ENCODE measurements at places on chromosomes 1 and 21.
A peak's percentile ranks its signal among the peaks of the same experiment; 100 is the strongest.

DNA sequence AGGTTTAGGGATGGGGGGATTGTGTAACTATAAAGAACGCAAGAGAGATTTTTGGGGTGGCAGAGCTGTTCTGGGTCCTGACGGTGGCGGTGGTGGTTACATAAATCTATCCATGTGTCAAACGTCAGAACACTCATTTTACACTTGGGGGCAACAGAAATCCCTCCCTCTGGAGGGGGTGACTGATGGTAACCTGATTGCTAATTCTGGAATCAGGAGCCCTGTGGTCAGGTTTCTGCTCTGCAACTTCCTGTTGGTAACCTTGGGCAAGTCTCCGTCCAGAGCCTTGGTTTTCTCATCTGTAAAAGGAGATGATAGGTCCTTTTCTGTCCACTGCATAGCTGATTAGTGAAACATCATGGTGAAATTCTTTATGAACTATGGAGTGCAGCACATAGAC lies 40.9 kb downstream of the ALPL start:
- no peak for DNase-seq

- no peak for DNase-seq
Observed at GRCh38 chr21:14488672-14489204, 57.4 kb downstream of the SAMSN1 start.

DNA sequence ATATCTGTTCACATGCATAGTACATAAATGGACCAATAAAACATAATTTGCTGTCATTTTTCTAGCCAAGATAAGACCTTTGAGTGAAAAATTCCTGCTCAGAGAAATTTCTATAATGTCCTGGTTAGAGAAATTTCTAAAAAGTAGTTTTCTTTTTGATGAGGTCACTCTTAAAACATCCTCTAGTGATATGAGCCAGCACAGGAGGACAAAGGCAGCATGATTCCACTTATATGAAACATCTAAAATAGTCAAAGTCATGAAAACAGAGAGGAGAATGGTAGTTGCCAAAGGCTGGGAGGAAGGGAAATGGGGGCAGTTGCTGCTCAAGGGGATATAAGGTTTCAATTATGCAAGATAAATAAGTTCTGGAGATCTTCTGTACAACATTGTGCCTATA lies 239.4 kb downstream of the BACH1 start:
- no peak for DNase-seq

GRCh38 chr1:203475012-203475981 lies at the start of gene PRELP:
TSS of gene PRELP (plus strand) at chr1:203475806. CDS start at chr1:203483185, 7,379 bp downstream.
- no peak for DNase-seq

GRCh38 chr1:53311702-53312305 lies 16.1 kb downstream of the LRP8 start:
- no peak for DNase-seq

GRCh38 chr1:43237121-43237520 lies 32.7 kb upstream of the TMEM125 start:
- no peak for DNase-seq

DNA sequence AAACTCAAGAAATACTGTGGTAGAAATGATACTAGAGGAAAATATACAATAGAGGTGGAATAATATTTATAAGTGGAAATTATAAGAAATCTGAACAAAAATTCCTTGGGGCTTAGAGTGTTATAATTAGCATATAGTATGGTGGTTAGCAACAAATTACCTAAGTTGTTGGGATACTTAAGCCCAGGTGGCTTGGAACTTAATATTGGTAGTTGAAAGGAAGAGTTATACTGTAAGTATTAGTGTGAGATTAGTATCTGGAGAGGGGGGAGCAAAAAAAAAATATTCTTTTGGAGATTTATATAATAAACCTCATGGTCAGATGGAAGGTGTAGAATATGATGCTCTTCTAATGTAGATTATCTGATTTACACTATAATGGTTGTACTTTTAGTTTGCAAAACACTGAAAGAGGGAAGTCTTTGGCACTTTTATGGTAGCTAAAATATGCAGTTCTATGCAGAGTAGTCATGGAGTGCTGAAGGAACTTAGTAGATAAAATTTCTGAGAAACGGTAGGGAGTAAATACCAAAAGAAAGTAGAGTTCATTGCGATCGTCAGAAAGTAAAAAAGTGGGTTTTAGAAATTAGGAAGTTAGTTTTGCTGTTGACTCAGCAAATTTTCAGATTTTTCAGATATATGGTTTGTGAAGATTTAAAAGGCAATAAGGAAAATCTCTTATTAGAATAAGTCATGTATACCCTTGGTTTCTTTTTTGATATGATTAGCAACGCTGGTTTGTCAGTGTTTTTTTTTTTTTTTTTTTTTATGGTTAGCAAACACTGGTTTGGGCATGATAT lies 45.7 kb downstream of the MTF2 start:
- DNase-seq = no peak

DNA sequence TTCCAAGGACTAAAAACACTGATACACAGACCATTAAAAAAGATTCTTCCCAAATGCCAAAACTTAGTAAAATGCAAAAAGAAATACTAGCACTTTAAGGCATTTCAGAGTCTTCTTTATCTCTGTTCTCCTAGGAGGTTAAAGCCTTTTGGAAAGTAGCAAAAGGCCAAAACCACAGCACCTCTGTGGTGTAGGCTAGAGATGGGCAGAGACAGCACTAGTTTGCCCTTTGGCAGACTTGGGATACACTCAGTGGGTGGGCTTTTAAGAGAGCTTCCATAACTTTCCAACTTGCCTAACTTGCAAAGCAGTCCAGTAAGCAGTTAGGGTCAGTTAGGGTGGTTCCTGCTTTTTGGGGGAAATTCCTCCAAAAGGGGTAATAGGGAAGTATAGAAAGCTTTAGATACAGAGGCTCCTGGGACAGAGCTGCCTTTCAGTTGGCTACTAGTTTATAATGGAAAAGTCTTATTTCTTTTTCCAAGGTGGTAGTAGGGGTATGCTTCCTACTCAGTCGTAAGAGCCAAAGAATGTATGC lies 17.9 kb upstream of the PTCH2 start:
- no peak for DNase-seq

DNA sequence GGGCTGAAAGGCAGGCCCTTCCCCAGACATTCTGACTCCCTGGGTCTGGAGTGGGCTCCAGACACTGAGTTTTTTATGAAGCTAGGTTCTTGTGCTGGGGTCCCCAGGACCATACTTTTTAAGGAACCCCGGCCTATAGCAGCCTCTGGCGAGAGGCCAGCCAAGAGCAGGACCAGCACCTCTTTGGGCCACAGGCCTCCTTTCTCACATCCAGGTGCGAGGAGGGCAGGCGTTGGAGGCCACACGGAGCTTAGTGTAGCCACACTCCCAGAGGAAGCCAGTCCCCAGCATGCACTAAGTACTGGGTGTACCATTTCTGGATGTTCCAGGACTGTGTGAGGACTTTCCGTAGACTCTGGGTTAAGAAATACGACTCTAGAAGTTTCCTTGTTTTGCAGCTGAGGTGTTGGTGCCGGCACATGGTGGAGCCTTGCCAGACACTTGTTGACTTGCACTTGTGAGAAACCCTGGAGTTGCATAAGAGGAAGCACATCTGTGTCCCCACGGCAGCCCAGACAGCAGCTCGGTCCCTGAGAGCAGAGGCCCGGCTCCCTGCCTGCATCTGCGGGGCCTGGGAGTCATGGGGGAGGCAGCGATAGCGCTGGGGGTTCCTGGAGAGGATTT lies 122.2 kb upstream of the VAMP3 start:
- DNase-seq = no peak

DNA sequence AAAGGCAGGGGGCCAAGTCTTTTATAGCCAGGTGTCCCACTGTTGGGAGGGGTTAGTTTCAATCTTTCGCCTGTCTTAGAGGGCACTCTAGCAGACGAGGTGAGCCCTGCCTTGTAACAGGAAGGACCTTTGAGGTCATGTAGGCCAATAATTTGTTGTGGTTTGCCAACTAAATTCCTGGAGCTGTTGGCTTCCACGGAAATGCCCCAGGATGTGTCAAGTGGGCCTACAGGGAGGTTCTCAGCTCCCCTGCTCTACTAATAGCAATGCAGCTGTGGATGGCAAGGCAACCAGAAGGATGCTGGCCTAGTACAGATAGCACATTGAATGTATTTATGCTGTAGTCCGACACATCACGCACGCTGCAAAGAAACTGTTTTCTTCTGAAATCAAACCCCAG lies 22.3 kb upstream of the CASQ2 start:
- no peak for DNase-seq

GRCh38 chr1:233707880-233708815 lies 94.2 kb downstream of the KCNK1 start:
- DNase-seq = no peak

- no peak for DNase-seq
Observed at GRCh38 chr1:201169971-201170532, 15.8 kb upstream of the TMEM9 start.

- no peak for DNase-seq
Observed at GRCh38 chr1:61170328-61171238, 88.2 kb downstream of the NFIA start.

GRCh38 chr1:31155216-31155806 lies 84.4 kb downstream of the NKAIN1 start:
- DNase-seq = peak; percentile 37

DNA sequence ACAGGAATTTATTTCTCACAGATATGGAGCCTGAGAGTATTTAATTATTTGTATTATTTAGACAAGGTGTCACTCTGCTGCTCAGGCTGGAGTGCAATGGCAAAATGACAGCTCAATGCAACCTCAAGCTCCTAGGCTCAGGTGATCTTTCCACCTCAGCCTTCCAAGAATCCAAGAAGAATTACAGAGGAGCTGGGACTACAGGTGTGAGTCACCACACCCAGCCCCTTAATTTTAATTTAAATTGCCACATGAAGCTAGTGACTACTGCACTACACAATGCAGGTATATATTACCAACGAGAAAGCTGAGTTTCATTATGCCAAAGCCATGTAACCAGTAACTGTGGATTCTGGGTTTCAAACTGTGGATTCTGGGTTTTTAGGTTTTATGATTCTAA lies 2.1 kb downstream of the KHDC4 start:
- no peak for DNase-seq

GRCh38 chr1:240402326-240402725 lies 209.6 kb downstream of the GREM2 start:
- DNase-seq = no peak

DNA sequence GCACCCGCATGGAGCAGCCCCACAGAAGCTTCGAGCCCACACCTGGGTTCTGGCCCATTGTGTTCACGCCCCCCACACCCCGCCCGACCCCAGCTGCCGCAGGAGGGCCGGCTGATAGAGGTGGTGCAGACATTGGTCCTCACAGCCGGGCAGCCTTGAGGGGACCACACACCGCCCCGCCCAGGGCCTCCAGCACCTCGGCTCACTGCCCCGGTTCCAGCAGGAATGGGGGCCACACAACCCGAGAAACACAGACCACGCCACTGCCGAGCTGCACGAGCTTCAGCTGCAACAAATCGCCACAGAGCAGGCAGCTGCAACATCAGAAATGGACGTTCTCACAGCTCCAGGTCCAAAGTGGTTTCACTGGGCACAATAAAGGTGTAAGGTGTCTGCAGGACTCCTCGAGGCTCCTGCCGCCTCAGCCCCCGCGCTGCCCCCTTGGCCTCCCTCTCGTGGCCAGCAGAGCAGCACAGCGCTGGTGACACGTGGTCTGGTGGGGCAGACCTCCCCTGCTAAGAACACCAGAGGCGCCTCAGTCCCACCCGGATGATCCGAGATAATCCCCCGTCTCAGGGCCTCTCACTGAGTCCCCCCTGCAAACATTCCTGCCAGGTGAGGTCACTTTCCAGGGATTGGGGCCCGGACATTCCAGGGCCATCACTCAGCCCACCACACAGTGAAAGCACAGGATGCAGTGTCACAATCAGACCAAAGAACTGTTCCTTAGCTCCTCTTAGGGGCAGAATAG lies 62.3 kb upstream of the ADARB1 start:
- no peak for DNase-seq

GRCh38 chr1:168441745-168442144 lies 102.1 kb downstream of the XCL2 start:
- no peak for DNase-seq

DNA sequence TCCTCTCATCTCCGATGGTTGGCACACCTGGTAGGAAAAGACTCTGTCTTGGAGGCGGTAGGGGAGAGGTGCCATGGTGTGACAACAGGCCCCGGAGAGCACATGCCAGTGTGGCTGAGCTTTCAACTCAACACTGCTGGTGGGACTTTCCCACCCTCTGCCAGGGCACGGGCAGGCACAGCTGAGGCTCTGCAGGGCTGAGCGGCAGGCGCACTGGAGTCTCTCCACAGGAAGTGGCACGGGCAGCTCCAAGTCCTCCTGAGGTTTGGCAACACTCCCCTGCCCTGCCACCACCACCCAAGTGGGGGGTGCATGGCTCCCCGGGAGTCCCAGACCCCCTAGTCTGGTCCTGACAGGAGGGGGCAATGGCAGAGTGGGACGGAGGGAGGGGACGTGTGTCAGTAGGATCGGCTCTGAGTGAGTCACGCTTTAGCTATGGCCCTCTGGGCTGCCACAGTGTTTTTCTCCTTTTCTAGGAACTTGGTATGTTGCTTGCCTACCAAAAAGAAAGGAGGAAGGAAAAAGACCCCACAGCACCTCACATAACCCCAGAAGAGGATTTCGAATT lies 27.3 kb upstream of the EVA1B start:
- DNase-seq = no peak

Data from stimulated activated CD8-positive, alpha-beta memory T cell treated with anti-CD3 and anti-CD28 coated beads, Interleukin-7, amount 100 ng/mL, for 48 hours (primary cell).